ENCODE measurements at places on chromosomes 3 and 15.

- no peak for DNase-seq
Observed at GRCh38 chr15:38878926-38879325, 314.3 kb upstream of the RASGRP1 start.

DNA sequence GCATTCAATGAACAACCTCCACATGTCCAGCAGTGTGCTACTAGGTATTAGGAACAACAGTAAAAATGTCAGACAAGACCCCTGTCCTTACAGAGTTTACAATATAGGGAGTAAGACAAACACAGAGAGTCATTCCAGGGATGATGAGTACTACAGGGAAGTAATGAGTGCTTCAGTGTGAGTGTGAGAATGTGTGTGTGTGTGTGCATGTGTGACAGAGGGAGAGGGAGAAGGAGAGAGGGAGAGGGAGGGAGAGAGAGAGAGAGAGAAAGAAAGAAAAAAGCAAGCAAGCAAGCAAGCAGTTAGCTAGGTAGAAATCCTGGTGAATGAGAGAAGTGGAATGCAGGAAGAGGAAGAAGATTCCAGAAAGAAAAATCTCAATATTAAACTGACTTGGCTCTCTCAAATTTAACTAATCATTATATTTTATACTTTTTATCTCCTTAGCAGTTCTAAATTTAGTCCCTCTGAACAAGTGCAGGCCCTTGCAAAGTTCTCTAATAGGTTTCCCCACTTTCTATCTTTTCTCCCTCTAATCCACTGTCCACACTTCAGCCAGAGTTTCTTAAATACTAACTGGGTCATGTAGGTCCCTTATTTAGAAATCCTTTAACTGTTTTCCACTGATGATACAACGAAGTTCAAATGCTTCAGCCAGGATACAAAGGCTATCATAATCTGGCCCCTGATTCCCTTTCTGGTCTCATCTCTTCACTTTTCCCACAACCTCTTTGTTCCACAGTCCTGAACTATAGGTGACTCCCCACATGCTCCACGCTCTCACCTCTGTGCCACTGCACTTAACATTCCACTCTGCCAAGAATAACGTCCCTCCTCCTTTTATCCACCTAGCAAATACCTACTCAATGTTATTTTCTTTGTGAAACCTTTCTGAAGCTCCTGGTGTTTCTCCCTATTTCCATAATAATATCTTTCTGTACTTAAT lies 10.3 kb downstream of the DCBLD2 start:
- DNase-seq: no peak

DNA sequence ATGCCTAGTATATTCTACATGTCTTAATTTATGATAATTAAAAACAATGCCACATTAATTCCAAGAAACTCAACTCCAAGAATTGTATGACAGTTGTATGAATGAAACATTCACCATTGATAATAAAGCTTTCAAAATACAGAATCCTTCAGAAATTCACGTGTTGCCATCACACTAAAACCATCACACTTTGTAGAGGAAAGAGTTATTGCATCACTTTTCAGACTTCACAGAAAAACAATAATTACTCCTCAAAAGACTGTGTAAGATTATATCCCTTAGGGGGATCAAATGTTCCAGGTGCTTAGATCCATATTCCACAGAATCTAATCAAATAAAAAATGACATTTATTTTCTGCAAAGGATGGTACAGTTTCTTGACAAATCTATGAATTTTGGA lies 85.0 kb downstream of the OSBPL10 start:
- no peak for DNase-seq

GRCh38 chr15:34984889-34985630 lies 3.0 kb downstream of the ZNF770 start:
- DNase-seq: no peak

DNA sequence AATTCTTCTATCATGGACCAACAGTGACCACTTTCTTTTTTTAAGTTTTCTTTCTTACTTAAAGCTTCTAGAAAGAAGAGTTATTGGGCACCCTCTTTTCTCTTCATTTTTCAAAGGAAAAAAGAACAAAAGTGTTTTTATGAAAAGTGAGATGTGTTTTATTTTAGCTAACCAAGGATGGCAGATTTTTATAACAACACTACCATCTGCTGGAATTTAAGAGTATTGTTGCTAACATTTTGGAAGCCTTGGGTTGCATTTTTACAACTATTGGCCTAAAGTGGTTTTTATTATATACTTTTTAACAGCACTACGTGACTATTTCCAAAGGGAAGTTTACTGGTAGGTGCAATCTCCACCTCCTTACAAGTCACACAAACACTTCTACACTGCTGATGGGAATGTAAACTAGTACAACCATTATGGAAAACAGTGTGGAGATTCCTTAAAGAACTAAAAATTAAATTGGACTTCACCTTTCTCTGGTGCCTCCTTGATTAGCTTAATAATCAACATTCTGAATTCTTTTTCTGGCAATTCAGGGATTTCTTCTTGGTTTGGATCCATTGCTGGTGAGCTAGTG lies 237.7 kb upstream of the AGTR1 start:
- DNase-seq: no peak

DNA sequence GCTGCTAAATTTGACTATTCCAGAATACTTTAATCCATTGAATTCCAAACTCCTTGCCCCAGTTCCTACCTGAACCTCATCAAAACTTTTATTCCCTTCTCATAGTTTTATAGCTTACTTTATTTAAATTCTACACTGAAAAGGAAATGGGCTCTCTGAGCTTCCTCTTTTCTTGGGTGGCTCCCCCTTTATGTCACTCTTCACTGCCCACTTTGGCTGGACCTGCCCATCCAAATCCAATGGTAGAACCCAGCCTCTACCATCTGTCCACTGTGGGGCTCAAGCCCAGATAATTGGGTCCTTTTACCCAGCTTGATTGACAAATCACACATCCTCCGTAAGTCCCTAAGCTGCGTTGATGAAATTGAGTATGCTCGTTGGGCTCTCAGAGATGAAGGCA lies 216.5 kb downstream of the BBX start:
- no peak for DNase-seq

GRCh38 chr15:67080118-67080899 lies 14.9 kb downstream of the SMAD3 start:
- DNase-seq: no peak

GRCh38 chr15:60362321-60363086 lies 35.3 kb downstream of the ANXA2 start:
- peak; percentile 43 for DNase-seq

GRCh38 chr3:171972871-171973348 lies 66.5 kb upstream of the FNDC3B start:
- DNase-seq: no peak

DNA sequence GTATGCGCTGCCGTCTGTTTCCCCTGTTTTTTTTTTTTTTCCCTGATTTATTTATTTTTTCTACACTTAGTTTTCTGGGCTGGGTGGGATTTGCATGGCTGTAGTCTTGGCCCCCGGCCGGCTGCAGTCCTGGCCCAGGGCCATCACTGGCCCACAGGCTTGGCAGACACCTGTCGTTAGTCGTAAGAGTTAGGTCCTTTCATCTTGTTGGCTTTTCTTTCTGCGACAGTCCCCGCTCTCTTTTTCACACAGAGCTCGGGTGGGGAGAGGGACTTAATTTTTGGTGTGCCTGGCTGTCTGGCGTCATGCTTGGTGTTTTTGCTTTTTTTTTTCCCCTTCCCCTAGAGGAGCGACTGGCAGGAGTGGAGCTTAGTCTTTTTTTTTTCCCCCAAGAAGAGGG lies 183.4 kb downstream of the KLF13 start:
- DNase-seq: no peak

- DNase-seq: no peak
Observed at GRCh38 chr3:58064923-58065638, 56.9 kb downstream of the FLNB start.

DNA sequence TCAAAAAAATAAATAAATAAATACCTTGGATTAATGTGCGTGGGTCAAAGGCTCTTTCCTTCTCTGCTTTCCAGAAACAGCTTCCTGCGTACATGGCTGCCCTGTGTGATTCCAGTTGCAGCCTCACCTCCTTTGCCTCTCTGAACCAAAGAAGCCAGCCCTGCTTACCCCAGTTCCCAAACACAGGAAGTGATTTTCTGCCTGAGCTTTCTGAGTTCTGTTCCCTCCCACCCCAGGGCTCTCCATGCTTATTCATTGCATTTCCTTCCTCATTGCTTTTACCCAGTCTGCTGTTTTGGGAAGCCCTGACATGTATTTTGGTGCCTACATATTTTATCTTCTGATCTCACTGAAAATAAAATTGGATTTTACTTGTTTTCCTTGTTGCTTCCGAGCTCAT lies 15.4 kb downstream of the ZSCAN2 start:
- no peak for DNase-seq

DNA sequence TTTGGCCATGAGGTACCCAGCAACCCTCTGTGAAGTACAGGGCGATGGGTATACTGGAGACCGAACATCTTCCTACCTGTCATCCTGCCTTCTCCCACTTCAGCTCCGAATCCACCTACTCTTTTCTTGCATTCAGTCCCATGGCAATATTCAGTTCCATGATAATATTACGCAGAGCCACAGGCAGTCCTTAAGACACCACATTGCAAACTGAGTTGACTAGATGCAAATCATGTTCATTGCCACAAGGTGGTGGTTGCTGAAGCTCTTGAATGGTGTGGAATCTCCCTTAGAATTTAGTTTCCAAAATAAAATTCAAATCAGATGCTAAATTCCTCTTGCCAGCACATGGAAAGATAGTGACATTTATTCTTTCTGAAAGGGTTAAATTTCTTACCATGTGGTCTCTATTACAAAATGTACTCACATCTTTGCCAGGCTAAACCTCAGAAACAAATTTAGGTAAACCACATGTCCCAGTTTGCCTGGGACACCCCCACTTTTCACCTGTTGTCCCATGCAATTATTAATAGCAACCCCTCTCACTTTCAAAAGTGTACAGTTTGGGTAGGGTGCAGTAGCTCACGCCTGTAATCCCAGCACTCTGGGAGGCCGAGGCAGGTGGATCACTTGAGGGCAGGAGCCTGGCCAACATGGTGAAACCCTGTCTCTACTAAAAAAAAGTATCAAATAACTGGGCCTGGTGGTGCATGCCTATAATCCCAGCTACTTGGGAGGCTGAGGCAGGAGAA lies 1.7 kb upstream of the NME9 start:
- no peak for DNase-seq

DNA sequence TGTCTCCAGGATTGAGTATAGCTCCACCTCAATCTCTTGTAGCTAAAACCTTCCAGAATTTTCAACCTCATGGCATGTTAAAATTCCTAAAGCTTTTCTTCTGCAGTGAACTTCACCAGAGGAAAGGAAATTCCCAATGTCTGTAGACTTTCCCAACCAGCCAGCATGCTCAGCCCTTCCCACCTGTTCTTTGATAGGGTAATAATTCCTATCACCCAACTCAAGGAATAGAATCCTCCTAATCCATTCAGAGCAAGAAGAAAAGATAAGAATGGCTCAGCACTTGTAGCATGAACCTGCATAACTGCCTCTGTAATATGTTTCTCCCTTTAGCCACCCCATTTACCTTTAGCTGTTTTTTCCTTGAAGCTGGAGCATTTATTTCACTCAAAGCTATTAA lies 301.8 kb upstream of the GADL1 start:
- DNase-seq: no peak

GRCh38 chr15:62869116-62869515 lies 173.4 kb upstream of the TPM1 start:
- no peak for DNase-seq

DNA sequence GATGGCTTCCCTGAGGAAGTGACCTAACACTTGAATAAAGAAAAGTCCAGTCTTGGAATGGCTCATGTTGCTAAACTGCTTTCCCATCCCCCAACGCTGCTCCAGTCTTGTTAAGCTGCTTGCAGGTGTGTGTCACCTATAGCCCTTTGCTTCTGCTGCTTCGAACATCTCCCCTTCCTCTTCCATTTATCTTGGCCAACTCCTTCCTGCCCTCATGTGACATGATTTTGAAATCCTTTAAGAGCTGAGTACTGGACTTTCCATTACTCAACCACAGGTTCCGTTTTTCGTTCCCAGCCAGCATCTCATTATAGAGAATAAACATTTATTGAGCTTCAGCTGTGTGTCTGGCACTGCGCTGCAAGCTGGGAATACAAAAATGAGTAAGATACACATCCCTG lies 1.7 kb downstream of the ATG7 start:
- DNase-seq: no peak

DNA sequence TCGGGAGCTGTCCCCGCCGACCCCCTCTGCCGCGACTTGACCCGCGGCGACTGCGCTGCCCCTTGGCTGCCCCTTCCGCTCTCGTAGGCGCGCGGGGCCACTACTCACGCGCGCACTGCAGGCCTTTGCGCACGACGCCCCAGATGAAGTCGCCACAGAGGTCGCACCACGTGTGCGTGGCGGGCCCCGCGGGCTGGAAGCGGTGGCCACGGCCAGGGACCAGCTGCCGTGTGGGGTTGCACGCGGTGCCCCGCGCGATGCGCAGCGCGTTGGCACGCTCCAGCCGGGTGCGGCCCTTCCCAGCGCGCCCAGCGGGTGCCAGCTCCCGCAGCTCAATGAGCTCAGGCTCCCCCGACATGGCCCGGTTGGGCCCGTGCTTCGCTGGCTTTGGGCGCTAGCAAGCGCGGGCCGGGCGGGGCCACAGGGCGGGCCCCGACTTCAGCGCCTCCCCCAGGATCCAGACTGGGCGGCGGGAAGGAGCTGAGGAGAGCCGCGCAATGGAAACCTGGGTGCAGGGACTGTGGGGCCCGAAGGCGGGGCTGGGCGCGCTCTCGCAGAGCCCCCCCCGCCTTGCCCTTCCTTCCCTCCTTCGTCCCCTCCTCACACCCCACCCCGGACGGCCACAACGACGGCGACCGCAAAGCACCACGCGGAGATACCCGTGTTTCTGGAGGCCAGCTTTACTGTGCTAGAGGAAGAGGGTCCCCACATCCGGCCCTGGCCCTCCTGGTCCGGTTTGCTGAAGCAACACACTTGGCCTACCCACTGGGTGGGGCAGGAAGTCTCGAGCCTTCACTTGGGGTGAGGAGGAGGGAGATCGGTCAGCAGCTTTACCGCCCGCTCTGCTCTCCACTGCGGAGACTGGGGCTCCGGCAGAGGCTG lies at the start of gene RASSF1:
Gene RASSF1 (minus strand): TSS at position 389 of the 882 bp plus-strand sequence. CDS start 31 bp downstream, at position 358.
- peak; percentile 53 for DNase-seq

DNA sequence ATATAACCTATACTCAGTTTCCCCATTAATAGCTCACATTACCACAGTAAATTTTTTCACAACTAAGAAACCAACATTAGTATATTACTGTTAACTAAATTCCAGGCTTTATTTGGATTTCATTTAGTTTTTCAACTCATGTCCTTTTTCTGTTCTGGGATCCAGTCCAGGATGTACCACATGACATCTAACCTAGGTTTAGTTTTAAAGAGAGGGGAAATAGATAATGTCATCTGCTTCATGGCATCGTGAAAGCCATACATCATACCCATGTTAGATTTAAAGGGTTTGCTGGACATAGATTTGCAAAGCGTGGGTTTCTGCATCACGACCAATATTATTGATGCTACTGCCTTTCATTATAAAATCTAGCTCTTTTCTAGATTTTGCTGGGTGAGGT lies 33.2 kb upstream of the RPP14 start:
- no peak for DNase-seq

- no peak for DNase-seq
Observed at GRCh38 chr3:148697306-148698189, at the start of gene AGTR1. Gene AGTR1 (plus strand): TSS chr3:148697903. CDS start chr3:148741036, 43,133 bp downstream.

GRCh38 chr3:132606085-132606484 lies 9.0 kb downstream of the ACKR4 start:
- no peak for DNase-seq

- DNase-seq: no peak
Observed at GRCh38 chr15:40053079-40053830, 14.3 kb upstream of the SRP14 start.

Measured in stimulated activated CD4-positive, alpha-beta T cell treated with anti-CD3 and anti-CD28 coated beads, Interleukin-12 subunit alpha, Interleukin-12 subunit beta, amount 100 ng/mL, for 48 hours (primary cell).